ENCODE measurements at places on chromosomes 1 and 21.

GRCh38 chr1:145906954-145907753 lies 2.7 kb downstream of the ITGA10 start:
- no peak for DNase-seq

GRCh38 chr21:16078382-16078781 lies 348.6 kb downstream of the USP25 start:
- DNase-seq = no peak

- DNase-seq = no peak
Observed at GRCh38 chr21:15293240-15293639, 228.4 kb upstream of the NRIP1 start.

DNA sequence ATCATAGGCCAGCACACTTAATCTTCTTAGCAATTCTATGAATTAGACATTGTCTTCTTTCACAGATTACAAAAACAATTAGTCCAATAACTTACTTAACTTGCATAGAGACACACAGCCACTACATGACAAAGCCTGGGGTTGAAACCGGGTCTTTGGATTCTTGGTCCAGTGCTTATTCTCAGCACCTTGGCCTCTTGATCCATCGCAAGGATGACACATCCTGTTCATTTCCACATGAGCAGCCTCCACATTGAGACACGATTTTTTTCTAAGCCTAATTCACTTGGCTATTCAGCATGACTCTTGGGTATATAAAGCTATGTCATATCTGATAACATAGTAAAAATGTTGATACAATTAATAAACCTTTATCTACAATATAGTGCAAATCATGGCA lies 221.0 kb upstream of the FOXD3 start:
- no peak for DNase-seq

- no peak for DNase-seq
Observed at GRCh38 chr1:108511764-108512163, 48.1 kb upstream of the EEIG2 start.

DNA sequence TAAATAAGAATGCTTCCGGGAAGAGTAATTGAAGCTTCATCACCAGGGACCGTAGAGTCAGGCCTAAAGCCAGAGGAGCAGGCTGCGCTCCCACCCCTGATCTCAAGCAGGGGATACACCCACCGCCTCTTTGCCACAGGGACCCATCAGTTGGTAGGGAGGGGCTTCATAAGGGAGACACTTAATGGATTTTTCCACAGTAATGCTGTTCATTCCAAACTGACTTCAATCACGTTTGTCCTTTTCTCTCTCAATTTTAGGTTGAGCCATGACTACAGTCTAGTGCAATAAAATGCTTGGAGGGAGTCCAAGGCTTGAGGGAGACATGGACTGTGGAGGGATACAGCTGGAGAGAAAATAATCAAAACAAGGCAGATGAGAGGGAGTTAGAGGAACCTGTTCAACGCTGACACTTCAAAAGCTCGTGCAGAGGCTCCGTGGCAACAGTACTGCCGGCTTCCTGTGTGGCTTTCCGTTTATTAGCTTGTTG lies 111.5 kb downstream of the SEC16B start:
- DNase-seq = no peak

GRCh38 chr1:91803123-91803522 lies 82.8 kb downstream of the TGFBR3 start:
- DNase-seq = no peak

GRCh38 chr1:174942547-174943255 lies 57.0 kb upstream of the CACYBP start:
- no peak for DNase-seq

GRCh38 chr1:43396059-43396458 lies 6.4 kb downstream of the SZT2 start:
- DNase-seq = no peak

GRCh38 chr21:33211305-33211704 lies 18.4 kb upstream of the IFNAR2 start:
- DNase-seq = no peak

DNA sequence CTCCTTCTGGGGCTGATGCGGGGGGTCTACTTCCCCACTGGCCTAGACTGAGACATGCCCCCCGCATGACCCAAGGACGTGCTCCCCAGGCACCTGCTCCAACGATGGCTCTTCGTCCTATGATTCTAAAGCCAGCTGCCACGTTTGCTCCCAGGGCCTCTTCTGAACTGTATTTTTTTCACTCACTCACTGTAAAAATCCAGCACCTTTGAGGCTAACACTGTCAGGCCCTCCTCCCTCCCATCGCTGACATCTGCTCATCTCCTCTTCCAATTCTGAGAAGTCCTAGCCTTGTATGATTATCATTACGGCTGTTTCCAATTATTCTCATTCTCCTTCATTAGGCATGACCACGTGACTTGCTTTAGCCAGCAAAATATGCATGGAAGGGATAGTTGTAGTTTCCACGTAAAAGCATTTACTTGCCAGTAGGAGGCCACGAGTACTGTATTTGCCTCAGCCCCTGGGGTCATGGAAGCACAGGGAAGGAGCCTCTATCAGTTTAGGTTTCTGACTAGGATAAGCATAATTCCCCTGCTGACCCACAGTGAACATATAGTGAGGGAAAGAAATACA lies 19.1 kb upstream of the EDN2 start:
- DNase-seq = no peak

- no peak for DNase-seq
Observed at GRCh38 chr1:43847290-43847689, 86.3 kb upstream of the ARTN start.

- DNase-seq = no peak
Observed at GRCh38 chr1:70503358-70503757, 92.3 kb downstream of the CTH start.

DNA sequence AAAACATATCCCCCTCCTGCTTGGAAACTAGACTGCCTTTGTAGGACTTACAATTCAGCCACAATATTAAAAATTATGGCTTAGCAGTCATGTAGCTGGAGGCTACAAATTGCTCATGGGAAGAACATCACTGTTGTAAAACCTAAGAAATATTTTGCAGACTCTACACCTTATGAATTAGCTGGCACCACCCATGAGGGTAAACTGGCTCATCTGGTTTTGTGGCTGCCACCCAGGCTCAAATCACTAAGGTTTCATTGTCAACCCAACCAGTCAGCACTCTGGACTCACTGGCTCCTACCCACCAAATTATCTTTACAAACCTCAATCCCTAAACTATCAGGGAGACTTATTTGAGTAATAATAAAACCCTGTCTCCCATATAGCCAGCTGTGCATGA lies 100.7 kb upstream of the OLFM3 start:
- DNase-seq = no peak

DNA sequence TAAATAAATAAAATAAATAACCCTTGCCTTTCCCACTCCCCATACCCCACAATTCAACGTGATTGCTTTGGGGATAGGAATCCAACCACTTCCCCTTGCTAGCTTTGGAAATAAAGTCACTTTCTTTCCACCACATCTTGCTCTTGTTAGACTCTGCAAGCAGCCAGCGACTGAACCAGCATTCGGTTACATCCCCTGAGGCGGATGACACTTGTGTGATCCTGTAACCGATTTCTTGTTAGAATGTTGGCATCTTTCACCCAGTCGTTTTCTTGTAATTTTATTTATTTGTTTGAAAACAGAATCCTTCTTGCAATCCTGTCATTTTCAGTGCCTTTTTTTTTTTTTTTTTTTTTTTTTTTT lies 1.6 kb upstream of the IFNGR2 start:
- DNase-seq = no peak

DNA sequence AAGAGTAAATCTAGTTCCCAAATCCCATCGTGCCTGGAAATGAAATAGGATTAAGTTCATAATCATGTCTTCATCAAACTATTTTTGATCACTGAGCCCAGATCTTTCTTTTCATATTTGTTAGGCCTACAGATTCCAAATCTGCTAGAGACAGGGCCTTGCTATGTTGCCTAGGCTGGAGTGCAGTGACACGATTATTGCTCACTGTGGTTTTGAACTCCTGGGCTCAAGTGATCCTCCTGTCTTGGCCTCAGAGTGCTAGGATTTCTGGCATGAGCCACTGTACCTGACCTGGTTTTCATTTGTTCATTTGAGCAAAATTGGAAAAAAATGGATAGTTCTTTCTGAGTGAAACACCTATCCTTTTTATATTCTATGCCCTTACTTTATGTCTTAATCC lies 28.0 kb upstream of the DIPK1A start:
- DNase-seq = no peak

- DNase-seq = no peak
Observed at GRCh38 chr1:172902861-172903381, 147.8 kb downstream of the TNFSF18 start.

- no peak for DNase-seq
Observed at GRCh38 chr1:96840396-96840795, 118.8 kb downstream of the PTBP2 start.

GRCh38 chr1:3397311-3397710 lies 57.2 kb upstream of the ARHGEF16 start:
- DNase-seq = no peak

DNA sequence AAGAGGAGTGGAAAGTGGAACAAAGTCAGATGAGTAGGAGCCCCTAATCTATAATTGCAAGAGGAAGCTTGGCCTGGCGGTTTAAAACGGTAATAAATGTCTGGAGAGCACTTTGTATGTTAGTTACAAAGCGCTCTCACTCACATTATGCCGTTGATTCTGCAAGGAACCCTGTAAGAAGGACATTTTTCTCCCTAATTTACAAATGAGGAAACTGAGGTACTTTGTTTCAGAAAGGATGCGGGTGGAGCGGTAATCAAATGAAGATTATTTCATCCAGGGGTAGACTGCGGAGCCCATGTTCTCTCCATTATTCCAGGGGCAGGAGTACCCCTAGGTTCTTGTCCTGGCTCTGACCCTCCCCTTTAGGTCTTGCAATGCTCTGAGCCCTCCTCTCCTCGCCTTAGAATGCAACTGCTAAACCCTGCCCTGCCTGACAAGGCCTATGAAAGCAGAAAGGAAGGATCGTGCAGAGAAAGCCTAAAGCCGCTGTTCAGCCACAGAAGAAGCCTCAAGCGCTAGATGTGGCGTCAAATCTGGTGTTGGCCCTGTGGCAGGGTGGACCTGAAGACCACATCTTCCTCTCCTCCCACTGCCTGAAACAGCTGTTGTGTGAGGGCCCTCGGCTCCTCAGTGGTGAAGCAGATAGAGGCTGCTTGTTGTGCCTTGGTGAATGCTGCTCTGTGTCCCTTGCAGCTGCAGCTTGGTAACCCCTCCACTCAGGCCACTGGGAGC lies 588 bp upstream of the PACC1 start:
- no peak for DNase-seq

DNA sequence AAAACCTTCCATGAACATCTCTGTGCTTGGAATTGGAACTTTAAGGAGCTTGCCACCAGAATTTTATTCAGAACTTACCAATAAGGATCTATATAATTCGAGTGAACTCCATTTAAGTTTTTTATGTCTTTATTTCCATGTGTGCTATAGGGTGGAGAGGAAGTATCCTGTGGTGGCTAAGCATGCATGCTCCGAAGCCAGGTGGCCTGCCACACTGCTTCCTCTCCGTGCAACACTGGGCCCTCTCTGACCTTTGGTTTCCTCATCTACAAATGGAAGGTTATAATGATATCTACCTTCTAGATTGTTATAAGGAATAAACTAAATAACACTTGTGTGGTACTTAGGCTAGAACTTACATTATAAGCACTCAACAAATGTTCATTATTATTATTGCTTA lies 382.1 kb downstream of the PTPRC start:
- DNase-seq = no peak

DNA sequence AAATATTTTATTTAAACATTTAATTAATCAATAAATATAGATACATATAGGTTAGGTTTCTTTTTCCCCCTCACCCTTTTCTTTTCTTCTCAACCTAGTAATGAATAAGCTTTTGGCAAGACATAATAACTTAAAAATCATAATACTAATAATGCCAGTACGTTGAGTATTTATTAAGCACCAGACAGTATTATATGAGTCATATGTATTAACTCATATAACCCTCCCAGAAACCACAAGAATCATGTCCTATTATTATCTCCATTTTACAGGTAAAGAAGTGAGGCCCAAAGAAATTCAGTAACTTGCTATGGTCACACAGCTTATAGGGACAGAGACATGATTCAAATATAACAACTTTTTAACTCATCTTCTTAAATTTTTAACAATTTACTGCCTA lies 834.5 kb upstream of the ADGRL2 start:
- DNase-seq = no peak

DNA sequence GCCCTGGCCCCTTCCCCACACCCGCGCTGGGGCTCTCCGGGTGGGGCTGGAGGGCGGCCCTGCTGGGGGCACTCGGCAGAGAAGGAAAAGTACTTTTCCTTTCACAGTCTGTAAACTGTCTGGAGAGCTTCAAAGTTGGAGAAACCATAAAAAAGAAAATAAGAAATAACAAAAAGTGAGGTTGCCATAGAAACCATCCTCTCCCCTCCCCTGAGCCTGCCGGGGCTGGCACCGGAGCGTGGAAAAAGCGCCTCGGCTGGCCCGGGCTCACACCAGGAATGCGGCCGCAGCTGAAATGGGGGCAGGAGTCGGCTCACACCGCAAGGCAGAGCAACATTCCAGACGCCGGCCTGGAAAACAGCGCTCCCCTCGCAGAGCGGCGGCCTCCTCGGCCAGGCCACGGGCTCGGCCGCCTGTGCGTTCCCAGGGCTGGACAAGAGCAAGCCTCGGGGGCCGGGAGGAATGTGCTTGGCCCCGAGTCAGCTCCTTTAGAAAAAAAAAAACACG lies 69.2 kb downstream of the MORN1 start:
- DNase-seq = no peak

GRCh38 chr1:176682830-176683535 lies 220.0 kb downstream of the PAPPA2 start:
- no peak for DNase-seq

DNA sequence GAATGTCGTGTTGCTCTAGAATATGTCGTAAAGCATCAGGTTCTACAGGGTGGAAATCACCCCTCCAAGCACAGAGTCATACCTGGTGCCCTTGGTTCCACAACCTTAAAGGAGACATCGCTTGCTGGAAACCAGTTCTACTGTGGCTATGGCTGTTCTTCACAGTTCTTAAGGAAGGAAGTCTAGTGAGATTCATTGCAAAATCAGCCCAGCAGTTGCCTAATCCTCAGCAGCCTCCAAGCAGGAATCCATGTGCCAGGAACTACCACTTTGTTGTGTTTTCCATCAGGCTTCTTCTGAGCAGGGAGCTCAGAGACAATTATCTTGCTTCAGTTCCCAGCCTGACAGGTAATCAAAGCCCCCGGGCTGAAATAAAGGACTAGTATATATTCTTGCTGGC lies 45.0 kb upstream of the SLC35F3 start:
- DNase-seq = no peak

GRCh38 chr1:113282008-113282892 lies 108.1 kb upstream of the MAGI3 start:
- no peak for DNase-seq

DNA sequence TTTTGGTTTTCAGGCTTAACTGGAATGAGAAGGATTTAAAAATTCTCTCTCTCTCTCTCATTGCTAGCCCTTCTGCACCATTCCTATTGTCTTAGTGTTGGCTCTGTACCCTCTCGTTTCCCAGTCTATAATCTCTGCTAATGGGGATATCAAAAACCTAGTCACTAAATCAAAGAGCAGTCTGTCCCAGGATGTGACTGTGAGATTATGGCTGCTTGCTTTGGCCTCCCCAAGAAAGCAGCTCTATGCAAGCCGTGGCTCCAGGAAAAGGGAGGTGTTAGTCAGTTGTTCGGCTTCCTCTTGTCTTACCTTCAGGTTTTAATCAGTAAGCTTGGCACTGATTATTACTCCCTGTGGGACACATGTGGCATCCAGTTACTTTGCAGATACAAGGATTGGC lies 468.8 kb downstream of the USP25 start:
- DNase-seq = no peak

GRCh38 chr21:45041351-45041805 lies 33.0 kb upstream of the ADARB1 start:
- DNase-seq = no peak
